ENCODE measurements at places on chromosomes 13 and 19. TPM values are rescaled to one million over a fixed set of nuclear protein-coding genes. Genes with fewer than 3 reads are reported as not detected.

GRCh38 chr13:49253310-49253709 lies 5.6 kb downstream of the CDADC1 start:
- no peak for DNase-seq

DNA sequence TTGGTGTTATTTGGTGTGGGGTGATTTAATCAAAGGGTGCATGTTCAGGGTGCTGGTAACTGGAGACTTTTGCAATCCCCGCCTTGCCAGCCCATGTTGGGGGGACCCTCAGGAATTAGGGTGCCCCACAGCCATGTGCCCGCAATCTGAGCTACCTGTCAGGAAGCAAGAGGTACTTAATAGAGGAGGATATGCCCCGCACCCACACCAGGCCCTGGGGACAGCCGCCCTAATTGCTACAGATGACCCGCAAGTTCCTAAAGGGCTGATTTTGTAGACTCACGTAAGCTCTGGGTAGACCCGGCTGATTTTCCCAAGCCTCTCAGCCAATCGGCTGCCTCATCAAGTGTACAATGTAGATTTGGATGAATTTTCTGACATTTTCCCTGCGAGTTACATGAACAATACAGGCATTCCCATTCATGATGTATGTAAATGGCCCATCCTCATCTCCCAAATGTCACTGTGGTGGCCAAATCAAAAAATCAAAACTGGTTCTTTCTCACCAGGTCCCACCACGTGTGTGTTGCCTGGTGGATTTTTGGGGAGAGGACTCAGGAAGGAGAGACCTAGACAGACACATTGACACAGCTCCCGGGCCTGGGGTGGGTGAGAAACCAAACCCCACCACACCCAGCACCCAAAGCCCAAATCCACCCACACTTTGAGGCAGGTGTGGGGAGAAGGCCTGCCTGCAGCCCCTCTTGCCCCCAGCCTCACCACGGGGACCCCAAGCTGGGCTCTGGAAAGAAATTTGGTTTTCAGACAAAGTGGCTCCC lies 119.2 kb upstream of the SPACA7 start:
- no peak for DNase-seq

The GSX1 gene
- not detected for total RNA-seq

DNA sequence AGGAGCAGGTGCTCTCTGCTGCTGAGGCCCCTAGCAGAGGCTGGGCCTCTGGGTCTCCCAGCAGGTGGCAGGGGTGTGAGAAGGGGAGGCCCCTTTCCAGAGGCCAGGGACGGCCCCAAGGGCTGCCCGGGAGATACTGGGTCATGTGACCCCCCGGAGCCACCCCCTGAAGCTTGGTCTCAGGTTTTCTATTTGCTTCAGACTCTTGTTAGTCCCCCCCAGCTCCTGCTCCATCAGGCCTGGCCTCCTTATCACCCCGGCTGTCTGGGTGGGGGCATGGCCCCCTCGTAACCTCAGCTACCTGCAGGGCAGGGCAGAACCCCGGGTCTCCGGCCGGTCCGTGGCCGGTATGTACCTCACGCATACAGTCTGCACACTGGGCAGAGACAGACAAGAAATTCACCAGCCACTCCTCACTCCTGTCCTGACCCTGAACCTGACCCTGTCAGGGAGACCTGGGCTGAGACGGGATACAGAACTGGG lies 13.2 kb upstream of the TCF3 start:
- no peak for DNase-seq

GRCh38 chr13:105127732-105128131 lies 1407.7 kb downstream of the EFNB2 start:
- DNase-seq = no peak

GRCh38 chr19:55459950-55460657 lies 1.3 kb downstream of the ISOC2 start:
- DNase-seq = no peak

DNA sequence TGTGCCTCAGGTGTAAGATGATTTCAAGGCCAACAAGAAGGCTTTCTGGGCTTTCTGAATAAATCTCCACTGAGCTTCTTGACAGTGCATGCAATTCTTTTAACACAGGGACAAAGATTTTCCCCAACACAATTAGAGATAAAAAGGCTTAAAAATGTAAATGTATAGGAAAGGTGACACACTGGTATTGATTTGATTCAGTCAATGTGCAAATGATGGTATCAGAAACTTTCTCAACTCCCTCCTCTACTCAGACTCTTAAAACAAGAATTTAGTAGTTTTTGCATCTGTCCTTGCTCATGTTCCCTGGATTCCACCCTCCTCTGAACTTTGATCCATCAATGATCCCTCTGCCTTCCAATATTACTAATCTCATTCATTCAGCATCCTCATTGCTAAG lies 111.6 kb upstream of the FNDC3A start:
- DNase-seq = no peak

GRCh38 chr19:48341515-48342413 lies 16.4 kb downstream of the EMP3 start:
- DNase-seq = no peak

The ZNF557 gene
- total RNA-seq = 8.2 TPM

DNA sequence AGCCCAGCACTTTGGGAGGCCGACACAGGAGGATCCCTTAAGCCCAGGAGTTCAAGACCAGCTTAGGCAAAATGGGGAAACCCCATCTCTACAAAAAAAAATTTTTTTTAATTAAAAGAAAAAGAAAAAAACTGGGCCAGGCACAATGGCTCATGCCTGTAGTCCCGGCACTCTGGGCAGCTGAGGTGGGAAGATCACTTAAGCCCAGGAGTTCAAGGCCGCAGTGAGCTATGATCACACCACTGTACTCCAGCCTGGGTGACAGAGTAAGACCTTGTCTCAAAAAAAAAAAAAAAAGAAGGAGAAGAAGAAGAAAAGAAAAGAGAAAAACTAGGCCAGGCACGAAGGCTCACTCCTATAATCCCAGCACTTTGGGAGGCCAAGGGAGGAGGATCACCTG lies 4.3 kb downstream of the ELL start:
- no peak for DNase-seq

GRCh38 chr13:46361276-46361934 lies 25.6 kb downstream of the RUBCNL start:
- no peak for DNase-seq

DNA sequence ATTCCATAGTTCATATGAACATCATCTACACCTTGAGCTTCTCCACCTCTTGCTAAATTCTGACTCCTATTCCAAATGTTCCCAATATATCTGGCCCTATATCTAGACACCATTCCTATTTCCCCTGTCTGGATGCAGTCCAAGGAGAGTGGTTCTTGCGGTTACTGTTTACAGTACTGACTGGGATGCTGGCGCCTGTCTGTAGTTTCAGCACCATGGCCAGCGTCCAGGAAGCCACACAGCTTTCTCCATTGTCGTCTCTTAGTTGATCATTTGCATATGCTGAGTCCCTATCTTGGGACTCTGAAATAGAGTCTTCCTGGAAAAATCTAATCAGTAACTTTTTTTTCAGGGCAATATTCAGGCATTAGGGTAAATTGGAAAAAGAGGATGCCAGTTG lies 14.9 kb downstream of the LAIR2 start:
- no peak for DNase-seq

DNA sequence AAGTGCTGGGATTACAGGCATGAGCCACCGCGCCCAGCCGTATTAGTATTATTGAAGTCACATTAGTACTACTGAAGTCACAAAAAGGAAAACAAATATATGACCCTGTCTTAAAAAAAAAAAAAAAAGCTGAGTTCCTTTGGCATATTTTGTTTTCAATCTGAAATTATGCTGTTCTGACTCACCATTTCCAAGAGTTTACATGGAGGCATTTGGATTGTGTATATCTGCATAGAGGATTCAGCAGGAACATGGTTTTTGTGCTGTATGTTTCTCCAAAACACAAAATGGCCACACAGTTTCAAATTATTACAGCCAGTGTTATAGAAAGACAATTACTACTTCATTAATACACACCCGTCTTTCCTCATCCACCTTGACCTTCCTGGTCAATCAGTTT lies 103.5 kb upstream of the TSC22D1 start:
- DNase-seq = no peak

The BEST2 gene
- total RNA-seq = not detected

DNA sequence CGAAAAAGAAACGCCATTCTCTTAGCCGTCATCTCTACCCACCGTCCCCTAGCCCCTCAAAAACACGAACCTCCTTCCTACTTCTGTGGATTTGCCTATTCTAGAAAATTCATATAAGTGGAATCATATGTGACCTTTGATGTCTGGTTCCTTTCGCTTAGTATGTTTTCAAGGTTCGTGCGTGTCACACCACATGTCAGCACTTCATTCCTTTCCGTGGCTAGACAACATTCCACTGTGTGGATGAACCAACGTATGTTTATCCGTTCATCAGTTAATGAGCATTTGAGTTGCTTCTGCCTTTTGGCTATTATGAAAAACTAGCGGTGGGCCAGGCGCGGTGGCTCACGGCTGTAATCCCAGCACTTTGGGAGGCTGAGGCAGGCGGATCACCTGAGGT lies 14.0 kb upstream of the PPP1R12C start:
- DNase-seq = no peak

DNA sequence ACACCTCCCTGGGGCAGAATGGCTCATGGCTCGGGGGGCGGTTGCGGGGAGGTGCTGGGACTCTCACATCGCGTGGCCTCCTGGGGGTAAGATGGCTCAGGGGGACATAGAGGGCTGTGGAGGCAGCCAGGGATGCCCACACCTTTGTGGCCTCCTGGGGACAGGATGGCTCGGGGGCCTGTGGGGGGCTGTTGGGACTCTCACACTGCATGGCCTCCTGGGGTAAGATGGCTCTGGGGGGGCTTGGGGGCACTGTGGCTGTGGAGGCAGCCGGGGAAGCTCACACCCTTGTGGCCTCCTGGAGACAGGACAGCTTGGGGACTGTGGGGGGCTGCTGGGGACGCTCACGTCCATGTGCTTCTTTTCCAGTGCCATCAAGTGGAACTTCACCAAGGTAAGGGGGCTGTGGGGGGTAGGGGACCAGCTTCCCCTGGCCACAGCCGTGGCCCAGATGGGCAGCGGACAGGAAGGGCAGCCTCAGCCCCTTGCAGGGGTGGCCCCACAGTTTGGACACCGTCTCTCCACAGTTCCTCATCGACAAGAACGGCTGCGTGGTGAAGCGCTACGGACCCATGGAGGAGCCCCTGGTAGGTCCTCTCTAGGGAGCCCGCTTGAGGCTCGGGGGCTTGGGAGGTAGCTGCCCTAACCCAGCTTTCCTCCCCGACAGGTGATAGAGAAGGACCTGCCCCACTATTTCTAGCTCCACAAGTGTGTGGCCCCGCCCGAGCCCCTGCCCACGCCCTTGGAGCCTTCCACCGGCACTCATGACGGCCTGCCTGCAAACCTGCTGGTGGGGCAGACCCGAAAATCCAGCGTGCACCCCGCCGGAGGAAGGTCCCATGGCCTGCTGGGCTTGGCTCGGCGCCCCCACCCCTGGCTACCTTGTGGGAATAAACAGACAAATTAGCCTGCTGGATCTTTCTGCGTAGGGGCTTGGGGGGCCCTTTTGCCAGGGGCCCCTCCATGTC lies 2.4 kb downstream of the GPX4 start:
- DNase-seq = peak; percentile 84

- no peak for DNase-seq
Measured at GRCh38 chr13:71838842-71839241, 28.2 kb downstream of the DACH1 start.

DNA sequence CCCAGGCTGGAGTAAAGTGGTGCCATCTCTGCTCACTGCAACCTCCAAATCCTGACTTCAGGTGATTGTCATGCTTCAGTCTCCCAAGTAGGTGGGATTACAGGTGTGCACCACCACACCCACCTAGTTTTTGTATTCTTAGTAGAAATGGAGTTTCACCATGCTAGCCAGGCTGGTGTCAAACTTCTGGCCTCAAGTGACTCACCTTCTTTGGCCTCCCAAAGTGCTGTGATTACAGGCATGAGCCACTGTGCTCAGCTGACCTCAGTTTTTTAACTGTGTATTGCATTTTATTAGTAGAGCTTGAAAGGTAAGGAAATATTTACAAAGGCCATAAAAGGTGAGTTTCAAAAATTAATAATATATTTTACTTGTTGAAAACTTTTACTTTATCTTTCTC lies 2.3 kb downstream of the ZNF726 start:
- no peak for DNase-seq

- DNase-seq = no peak
Measured at GRCh38 chr13:93824286-93824685, 597.7 kb downstream of the GPC6 start.

Measured in posterior vena cava (tissue), 2 donors.